ENCODE measurements at places on chromosomes 16 and 17.

- DNase-seq: no peak
These were observed 968.1 kb upstream of the GOT2 start for GRCh38 chr16:59701963-59702930.

DNA sequence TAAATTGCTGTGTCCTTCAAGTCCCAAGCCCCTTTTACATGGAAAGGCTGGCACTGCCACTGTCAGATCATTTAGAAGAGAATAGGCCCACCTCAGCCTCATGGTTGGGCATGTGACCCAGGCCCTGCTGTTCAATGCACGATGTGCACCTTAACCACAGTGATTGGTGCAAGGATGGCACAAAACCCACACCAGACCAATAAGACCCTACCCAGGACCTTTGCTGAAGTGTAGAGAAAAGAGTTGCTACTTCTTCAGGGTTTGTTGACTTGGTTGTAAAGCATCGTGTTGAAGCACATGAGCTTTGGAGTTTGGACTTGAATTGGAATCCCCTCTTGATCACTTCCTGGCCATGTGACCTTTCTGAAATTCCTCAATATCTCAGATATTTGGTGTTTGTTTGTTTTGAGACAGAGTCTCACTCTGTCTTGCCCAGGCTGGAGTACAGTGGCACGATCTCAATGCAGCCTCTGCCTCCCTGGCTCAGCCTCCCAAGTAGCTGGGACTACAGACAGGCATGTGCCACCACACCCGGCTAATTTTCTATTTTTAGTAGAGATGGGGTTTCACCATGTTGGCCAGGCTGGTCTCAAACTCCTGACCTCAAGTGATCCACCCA, 24.8 kb downstream of the DNAJA2 start:
- DNase-seq: no peak

- DNase-seq: no peak
These were observed 40.8 kb downstream of the MRC2 start for GRCh38 chr17:62668091-62668804.

DNA sequence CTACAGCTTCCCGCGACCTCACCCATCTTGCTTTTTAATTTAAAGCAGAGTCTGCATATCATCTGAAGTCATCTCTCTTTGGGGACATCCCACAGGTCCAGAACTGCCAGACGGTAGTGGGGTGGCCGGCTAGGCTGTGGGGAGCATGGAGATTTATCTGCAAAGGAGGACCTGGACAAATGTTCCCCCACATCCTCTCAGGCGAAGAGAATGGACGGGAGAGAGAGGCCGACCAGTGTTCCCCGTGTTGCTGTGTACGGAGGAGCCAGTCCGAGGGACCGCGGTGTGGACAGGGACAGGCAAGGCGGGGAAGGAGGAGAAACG, 665 bp upstream of the MT1M start:
- no peak for DNase-seq

DNA sequence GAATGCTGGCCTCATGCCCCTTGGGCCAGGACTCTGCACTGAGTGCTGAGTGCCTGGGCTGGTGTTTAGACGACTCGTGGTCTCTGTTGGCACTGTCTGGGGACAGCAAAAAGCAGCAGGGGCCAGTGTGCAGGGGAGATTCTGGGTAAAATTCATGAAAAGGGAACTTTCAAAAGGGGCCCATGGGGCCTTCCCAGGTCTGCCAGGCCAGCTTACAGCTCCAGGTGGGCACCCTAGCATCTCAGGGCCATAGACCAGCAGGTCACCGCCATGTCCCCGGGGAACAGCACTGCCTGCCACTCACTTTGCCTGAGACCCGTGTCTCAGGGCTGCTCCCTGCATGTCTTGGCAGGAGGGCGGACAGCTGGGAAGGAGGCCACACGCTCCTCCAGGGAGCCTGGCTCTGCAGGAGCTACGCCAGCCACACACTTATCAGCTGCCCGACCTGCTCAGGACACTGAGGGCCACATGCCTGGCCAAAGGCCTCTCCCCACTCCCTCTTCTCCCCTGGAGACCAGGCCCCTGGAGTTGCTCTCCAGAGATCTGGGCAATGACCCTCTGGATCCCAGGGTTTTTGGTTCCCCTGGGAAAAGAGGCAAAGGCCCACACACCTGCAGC, 8.8 kb upstream of the FASN start:
- no peak for DNase-seq

All from glomerular endothelial cell (primary cell).